ENCODE measurements at places on chromosomes 5 and 9.

DNA sequence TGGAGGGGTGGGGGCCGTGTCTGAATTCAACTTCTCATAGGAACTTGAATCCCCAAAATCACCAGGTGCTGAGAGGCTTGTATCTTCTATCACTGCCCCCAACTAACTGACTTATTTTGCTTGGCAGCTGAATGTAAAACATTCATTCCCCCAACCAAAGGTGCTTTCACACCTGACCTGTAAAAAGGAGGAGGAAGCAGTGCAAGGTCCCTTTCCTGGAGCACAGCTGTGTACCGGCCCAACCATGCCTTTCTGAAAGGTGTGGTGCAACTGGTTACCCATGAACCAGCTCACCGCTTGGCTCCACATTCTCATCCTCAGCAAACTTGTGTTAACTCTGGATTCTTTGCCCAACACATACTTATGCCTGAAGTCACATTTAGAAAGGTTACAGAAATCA, 34.7 kb downstream of the TMEM167A start:
- no peak for DNase-seq

GRCh38 chr5:148826739-148827070, 294 bp downstream of the ADRB2 start:
- no peak for DNase-seq

GRCh38 chr9:87831159-87831558, 51.5 kb upstream of the SPATA31E1 start:
- peak; percentile 6 for DNase-seq

DNA sequence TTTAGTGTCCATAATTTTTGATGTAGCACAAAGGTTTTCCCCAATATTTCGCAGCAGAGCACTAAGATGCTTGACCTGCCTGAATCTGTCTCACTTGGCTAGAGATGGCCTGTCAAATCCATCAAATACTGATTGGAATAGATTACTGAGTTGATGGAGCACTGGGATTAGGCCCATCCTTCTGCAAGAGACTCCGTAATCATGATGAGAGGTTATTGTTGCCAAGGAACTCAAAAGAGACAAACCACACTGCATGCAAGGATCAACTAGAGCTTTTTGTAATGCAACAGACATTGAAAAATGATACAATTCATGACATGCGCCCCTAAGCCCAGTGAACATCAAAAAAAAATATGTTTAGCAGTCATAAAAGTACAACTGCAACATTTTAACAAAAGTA, 585.3 kb upstream of the GRAMD2B start:
- DNase-seq, result no peak

- no peak for DNase-seq
These were observed 1.5 kb downstream of the GPR21 start for GRCh38 chr9:123034881-123035510.

GRCh38 chr5:73751254-73751914, 125.4 kb downstream of the ARHGEF28 start:
- no peak for DNase-seq

- no peak for DNase-seq
These were observed 8.9 kb upstream of the HSPA9 start for GRCh38 chr5:138583984-138584637.

DNA sequence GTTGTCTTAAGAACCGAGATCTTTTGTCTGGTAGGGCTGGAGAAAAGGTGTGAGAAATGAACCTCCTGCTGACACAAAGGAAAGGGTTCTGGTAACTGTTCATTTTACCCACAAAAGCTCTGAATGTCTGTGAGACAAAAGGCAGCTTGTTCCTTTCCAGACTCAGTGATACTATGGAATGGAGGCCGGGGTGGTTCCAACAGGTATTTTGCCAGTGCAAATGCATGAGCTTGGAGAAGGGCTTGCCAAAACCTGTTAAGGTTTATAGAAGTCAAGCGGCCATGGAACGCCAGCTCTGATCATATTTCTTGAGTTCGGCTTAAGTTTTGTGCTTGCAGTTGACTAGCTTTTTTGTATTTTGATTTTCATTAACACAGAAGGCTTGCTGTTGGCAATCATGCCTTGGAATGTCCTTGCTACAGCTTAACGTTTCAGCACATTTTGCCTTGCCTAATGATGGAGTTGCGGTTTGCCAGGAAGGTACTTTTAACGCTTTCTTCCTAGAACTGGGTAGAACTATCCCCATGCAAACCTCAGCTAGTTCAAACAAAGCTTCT, 328.6 kb downstream of the PIK3R1 start:
- DNase-seq, result no peak

DNA sequence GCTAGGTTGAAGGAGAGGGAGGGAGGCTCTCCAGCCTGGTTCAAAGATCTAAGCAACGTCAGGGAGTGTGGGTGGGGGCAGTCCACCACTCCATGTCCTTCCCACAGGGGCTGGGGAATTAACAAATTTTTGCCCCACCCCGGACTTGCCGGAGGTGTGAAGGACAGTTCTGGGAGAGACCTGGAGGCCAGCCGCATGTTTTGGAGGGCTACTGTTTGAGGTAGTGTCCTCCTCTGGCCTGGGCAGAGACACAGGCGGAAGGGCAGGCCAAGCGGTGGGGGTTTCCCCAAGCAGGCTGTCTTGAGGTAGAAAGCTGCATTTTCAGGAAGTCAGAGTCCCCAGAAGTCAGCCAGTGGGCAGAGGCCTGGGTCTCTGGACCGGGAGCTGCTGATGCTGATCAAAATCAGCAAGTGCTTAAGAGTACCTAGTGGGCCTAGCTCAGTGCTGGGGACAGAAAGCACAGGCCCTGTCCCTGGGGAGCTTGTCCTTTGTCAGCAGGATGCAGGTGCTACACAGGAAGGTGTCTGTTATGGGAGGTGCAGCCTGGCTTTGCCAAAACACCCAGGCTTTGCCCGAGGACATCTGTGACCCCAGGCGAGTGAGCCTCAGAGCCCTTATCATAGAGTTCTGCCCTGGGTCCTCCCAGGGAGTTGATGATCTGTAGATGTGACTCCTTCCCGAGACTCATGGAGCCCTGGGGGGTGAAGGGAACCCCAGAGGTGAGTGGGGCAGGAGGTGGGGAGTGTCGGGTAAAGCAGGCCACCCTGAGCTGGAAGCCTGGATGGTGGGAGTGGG, 18.5 kb downstream of the JADE2 start:
- DNase-seq, result no peak

DNA sequence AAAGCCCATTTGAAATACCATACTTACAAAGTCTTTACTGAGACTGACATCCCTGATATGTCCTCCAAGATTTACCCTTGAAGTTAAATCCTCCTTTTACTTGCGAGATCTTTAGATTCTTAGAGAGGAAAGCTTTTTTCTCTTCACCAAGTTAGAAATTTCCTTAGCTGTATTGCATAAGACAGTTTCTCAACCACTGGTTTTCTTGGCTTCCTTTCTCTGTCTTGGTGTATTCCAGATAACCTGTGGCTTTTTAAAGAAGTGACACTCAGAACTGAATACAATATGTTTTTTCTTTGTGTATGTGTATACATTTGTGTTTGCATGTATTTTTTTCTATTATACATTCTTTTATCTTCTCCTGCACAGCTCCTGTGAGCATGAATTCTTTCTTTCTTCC, 65.0 kb downstream of the SNCAIP start:
- peak; percentile 72 for DNase-seq

- DNase-seq, result peak; percentile 69
These were observed 468.9 kb downstream of the ACTL7B start for GRCh38 chr9:108386859-108387384.

GRCh38 chr9:100106616-100107015, 7.6 kb downstream of the INVS start:
- DNase-seq, result no peak

GRCh38 chr5:169695025-169695625, 58.0 kb downstream of the DOCK2 start:
- DNase-seq, result no peak

DNA sequence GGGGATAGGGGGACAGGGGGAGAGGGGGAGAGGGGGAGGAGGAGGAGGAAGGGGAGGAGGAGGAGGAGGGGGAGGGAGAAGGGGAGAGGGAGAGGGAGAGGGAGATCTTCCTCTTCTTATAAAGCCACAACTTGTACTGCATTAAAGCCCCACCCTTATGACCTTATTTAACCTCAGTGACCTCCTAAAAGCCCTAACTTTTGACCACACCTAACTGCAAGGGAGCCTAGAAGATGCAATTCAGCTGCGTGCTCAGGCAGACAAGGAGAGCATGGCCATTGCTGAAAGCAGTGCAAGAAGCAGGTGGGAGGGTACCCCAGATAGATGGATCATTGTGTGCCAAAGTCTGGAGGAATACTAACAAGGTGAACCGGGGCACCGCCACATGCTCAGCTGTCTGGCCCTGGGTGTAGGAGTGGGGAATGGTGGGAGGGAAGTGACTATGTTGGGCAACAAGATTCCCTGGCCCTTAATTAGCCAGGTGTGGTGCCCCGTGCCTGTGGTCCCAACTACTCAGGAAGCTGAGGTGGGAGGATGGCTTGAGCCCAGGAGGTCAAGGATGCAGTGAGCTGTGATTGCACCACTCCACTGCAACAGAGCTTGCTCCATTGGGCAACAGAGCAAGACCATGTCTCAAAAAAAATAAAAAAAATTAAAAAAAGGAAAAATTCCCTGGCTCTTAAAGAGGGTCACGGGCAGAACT, 125.4 kb upstream of the BOD1 start:
- DNase-seq, result no peak

DNA sequence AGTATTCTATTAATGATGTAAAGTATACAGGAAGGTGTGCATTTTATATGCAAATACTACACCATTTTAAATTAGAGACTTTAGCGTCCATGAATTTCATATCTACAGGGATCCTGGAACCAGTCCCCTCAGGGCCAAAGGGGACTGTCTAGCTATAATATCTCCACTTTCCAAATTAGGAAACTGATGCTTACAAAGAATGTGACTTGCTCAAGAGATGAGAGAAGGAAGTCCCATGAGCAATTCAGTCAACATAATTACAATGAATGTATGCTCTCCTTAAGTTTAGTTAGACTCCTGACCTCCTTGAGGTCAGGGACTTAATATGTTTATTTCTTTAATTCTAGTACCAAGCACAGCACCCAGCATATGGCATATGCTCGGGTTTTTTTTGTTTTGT, 23.7 kb downstream of the NIPBL start:
- DNase-seq, result no peak

- peak; percentile 55 for DNase-seq
These were observed 819 bp downstream of the LSM11 start for GRCh38 chr5:157744051-157745011.

DNA sequence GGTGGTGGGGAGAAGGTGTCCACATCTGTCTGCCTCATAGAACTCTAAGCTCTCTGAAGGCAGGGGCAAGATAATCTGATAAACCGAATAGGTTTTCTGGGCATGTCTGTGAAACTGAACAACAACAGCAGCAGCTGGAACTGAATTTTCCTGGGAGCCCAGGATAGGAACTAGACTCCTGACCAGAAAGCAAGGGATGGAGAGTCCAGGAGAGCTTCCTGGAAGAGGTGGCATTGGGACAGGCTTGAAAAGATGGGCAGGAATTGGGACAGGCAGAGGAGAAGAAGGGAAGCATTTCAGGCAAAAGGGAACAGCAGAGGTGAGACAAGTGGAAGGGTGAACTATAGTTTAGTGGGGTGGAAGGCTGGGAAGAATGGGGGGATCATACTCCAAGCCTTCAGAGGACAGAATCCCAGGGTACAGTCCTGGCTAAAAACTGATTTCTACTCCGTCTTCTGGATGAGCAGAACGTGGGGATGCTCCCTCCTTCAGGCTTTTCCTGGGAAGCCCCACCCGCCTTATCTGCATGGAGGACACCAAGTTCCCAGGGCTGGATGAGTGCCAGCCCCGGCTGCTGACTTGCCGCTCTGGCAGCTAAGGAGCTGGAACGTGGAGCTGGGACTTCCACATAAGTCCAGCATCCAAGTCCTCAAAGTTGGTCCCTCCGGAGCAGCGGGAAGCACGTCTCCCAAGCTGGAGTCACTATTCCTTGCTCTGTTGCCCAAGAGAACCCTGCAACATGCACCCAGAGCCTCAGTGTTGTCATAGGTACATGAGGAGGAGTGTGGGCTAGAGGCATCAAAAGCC, 13.9 kb upstream of the KIF12 start:
- DNase-seq, result no peak

DNA sequence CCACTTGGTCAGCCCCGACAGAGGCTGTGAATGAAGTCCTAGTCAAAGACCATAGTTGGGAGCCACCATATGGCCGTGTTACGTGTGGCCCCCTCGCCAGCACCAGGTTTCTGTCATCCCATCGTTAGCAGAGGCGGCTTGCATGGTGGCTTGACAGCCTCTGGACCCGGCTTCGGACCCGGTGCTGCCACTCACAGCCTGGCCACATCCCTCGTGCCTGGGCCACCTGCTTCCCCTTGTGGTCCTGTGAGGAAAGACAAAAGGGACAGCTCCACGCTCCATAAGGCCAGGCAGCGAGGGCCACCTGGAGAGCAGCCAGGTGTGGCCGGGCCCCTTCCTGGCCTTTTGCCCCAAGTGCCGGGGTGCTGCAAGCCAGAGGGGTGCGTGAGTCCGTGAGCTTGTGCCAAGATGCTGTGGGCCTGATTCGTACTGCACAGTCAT, 6.2 kb downstream of the NKD2 start:
- DNase-seq, result no peak

DNA sequence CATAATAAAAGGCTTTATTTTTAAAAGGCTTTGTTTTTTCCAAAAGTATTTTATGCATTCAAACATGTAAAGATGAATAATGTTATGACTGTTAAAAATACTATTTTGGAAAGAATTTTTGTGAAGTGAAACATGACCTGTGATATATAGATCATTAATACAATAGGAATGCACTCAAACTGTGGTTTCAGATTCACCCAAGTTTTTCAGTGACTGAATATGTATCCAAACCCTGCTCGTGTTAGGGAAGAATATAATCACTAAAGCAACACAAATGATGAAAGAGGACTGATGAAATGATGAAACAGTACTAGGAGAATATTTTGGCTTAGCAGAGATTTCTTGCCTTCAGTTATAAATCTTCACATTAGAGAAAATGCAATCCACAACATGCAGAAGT, 278.0 kb downstream of the ADAMTS6 start:
- DNase-seq, result peak; percentile 86

DNA sequence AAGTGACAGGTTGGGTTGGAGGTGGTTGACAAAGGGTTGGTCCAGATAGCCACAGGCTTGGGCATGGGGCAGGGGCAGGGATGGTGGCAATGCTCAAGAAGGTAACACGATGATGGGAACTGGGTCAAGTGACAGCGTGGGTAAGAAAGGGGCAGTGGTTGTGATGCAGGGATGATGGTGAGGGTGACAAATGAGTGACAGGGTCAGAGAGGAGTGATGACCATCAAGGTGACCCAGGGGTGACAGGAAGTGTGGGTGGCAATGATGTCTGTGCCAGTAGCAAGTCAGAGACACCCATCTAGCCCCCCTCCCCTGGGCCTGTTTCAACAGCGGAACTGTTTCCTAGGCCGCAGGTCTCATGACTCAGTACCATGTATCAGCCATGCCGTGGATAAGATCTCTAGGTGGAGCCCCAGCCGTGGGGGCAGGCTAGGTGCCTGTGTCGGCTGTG, 20.5 kb downstream of the AQP3 start:
- no peak for DNase-seq

All from adipocyte (in vitro differentiated cells).